CD4-positive, alpha-beta T cell treated with Interleukin-2 at 100 ng/mL for 4 hours (primary cell): ENCODE measurements at places on chromosomes 2 and 18.

- DNase-seq, result no peak
Observed at GRCh38 chr2:21422050-21422449, 298.3 kb downstream of the TDRD15 start.

GRCh38 chr2:120822933-120823332 lies 87.3 kb downstream of the GLI2 start:
- DNase-seq, result no peak

GRCh38 chr2:25966531-25967270 lies 15.6 kb downstream of the KIF3C start:
- DNase-seq, result no peak

GRCh38 chr18:43812627-43813026 lies 535.3 kb upstream of the SYT4 start:
- DNase-seq, result no peak

DNA sequence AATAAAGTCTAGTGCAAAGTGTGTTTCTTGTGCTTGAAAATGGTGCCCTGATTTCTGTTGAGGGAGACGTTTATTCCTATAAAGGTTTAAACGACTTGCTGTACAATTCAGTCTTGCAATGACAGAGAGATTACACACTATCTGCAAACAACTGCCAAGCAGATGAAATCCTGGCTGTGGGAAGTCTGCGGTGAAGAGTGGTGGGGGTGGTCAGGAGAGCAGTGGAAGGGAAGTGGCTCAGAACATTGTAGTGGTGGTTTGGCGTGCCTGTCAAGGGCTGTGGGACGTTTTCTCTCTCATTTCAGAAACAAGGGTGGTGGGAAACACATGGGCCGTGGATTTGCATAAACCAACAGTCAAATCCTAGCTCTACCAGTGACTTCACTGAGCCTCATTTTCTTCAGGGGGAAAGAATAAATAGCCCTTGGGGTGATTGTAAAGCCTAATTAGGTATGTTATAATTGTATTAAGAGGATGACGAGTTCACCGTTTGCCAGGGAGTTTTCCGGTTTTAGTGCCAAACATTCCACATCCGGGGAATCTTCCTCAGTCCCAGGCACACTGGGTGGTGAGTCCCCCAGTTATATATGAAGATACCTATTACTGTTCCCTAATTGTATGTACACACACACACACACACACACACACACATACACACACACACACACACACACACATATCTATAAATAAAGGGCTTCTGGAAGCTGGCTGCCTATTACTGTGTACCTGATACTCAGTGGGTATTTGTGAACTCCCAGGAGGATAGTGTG lies 115.0 kb downstream of the SPTBN1 start:
- DNase-seq, result peak; percentile 59

GRCh38 chr18:74131124-74131523 lies 16.5 kb downstream of the FBXO15 start:
- no peak for DNase-seq

- DNase-seq, result no peak
Observed at GRCh38 chr2:146817613-146818012, 1027.2 kb upstream of the ACVR2A start.
